Fibroblast of the aortic adventitia (primary cell): ENCODE measurements at places on chromosomes 4 and X. TPM values are rescaled to one million over a fixed set of nuclear protein-coding genes. Genes with fewer than 3 reads are reported as not detected.

DNA sequence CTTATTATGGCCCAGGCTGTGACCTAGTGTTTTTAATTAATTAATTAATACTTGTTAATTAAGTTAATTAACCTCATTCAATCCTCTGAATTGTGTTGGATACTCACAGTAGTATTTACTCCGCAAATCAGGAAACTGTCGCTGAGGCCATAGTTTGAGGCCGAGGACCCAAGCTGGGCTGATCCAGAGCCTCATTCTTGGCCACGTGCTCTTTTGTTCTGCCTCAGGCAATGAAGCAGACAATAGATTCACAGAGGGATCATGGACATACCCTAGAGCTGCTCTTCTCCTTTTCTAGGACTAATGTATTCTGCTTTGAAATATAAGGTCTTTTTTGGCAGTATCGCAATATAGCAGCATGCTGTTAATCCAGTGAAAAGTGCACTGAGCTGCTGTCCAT lies 24.0 kb upstream of the SNCA start:
- no peak for DNase-seq

Gene AFP
- 0.90 TPM in 1 of 2 replicates, not detected in the other for total RNA-seq

DNA sequence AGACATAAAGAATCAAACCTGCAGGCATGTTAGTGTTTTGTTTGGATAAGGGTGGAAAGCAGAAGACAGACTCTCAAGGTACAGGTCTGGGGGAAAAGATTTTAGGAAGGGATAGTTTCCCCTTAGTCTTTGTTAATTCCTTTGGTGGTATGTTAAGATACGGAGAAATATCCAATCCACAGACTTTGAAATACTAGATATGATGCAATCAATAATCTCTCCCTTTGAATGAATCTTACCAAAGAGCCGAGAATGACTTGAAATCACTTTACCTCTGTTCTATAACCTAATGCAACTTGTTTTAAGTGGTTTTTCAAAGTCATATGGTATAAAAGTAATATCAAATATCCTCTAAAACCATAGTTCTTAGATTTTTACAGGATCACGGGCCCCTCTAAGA lies 5.3 kb upstream of the BDH2 start:
- DNase-seq, result no peak

Gene CLTRN
- 0.18 TPM in 1 of 2 replicates, not detected in the other for total RNA-seq

- DNase-seq, result no peak
Measured at GRCh38 chrX:79719568-79720231, 294.9 kb upstream of the TBX22 start.

Gene FLNA
- 549 and 1,365 TPM in 2 replicates for total RNA-seq

DNA sequence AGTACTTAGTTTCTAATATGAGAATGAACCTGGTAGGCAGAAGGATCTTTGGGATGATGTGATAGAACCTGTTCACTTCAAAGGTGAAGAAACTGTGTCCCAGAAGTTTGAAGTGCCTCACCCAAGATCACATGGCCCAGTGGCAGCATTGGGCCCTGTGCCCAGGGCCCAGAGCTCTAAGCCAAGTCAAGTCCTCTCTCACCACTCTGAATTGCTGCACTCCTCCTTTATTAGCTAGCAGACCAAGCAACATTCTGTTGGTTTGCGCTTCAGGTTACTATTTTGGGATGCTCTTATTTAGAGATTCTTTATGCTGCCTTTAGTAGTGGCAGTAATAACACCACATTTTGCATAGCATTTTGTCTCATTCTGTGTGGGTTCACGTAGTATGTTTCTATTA lies 82.7 kb downstream of the PARM1 start:
- no peak for DNase-seq

DNA sequence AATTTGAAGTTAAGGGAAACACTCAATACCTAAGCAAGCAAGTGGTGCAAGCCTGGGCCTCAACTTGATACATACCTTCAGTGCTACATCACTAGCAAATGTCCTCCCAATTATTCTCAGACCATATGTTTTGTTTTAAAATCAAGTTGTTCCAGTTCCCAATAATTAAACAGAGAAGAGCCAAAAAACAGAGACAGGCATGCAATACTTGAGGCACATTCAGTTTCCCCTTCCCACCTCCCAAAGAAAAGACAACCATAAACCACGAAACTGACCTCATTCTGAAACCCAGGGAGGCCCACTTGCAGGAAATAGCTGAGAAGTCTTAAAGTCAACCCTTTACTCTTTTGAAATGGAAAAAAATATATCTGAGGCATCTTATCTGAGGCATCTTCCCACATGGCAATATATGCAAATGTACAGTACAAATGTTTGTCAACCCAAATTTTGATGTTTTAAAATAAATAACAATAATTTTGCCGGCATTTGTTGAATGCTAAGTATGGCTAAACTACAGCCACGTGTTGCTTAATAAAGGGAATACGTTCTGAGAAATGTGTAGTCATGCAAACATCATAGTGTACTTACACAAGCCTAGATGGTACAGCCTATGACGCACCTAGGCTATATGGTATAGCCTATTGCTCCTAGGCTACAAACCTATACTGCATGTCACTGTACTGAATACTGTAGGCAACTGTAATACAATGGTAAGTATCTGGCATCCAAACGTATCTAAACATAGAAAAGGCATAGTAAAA lies 147.5 kb downstream of the TSPAN5 start:
- DNase-seq, result peak; percentile 92

GRCh38 chr4:19748519-19749479 lies 502.9 kb upstream of the SLIT2 start:
- DNase-seq, result peak; percentile 98

Gene LANCL3
- total RNA-seq, result 0.18 TPM in 1 of 2 replicates, not detected in the other

DNA sequence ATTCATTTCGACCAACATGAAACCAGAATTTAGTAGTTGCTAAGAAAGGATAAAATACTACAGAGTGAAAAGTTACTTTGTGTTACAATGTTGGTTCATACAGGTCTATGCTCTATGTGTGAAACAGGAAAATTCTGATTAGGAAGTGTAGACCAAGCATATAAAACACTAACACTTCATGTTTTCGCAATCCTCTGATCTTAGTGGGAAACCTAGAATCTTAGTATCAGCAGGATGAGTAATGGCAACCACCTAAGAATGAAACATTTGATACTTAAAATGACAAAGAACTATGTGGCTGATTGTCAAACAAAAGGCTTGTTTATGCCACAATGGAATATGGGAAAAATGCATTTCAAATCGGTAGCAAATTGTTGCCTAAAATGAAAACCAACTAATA lies 116.1 kb downstream of the AMMECR1 start:
- peak; percentile 6 for DNase-seq

DNA sequence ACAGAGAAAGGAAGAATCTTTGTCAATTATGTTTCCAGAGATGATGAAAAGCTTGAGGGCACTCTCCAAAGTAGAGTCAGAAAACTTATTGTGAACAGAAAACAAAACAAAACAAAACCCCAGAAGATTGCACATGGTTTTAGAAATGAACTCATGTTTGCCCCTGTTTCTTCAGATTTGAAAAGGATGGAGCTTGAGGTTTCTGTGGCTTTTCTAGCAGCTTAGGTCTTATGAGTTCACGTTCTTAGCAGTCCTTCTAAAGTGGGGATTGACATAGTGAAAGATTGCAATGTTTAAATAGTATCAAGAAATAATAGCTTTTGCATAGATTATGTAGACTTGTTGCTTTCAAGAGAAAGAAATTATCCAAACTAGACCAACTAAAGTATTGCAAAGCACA lies 421.8 kb downstream of the GBA3 start:
- DNase-seq, result no peak

GRCh38 chrX:18872621-18873020 lies 111.3 kb downstream of the PHKA2 start:
- no peak for DNase-seq

Gene TEX13A
- total RNA-seq, result not detected in 2 replicates

- peak; percentile 43 for DNase-seq
Measured at GRCh38 chr4:84258905-84259830, 239.9 kb downstream of the NKX6-1 start.

Gene GATA1
- total RNA-seq, result not detected in 2 replicates

GRCh38 chr4:17662694-17663093 lies 48.3 kb downstream of the MED28 start:
- no peak for DNase-seq

DNA sequence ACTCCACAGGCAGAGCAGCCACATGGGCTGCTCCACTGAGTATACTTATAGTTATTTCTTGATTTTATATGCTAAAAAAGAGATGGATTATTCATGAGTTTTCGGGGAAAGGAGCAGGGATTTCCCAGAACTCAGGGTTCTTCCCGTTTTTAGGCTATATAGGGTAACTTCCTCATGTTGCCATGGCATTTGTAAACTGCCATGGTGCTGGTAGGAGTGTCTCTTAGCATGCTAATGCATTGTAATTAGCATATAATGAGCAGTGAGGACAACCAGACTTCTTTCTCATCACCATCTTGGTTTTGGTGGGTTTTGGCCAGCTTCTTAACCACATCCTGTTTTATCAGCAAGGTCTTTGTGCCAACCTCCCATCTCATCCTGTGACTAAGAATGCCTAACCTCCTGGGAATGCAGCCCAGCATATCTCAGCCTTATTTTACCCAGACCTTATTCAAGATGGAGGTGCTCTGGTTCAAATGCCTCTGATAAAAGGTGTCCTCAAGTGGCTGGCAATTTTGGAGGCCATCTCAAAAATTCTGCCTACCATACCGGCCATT lies 213.0 kb upstream of the VEGFC start:
- peak; percentile 85 for DNase-seq

Gene OGT
- total RNA-seq, result 93.7 and 174 TPM in 2 replicates

- DNase-seq, result peak; percentile 7
Measured at GRCh38 chr4:30122711-30123110, 597.5 kb upstream of the PCDH7 start.

GRCh38 chr4:16503421-16504100 lies 277.3 kb upstream of the TAPT1 start:
- DNase-seq, result no peak

Gene ASB9
- 0.18 TPM in 1 of 2 replicates, not detected in the other for total RNA-seq

Gene SMARCAD1
- total RNA-seq, result 48.5 and 52.3 TPM in 2 replicates

- peak; percentile 98 for DNase-seq
Measured at GRCh38 chr4:53541577-53542206, 49.6 kb downstream of the LNX1 start.

Gene SSX2
- total RNA-seq, result not detected in 2 replicates

Gene RPA4
- 0.33 and 1.4 TPM in 2 replicates for total RNA-seq

Gene SPP1
- 0.72 and 11.9 TPM in 2 replicates for total RNA-seq

DNA sequence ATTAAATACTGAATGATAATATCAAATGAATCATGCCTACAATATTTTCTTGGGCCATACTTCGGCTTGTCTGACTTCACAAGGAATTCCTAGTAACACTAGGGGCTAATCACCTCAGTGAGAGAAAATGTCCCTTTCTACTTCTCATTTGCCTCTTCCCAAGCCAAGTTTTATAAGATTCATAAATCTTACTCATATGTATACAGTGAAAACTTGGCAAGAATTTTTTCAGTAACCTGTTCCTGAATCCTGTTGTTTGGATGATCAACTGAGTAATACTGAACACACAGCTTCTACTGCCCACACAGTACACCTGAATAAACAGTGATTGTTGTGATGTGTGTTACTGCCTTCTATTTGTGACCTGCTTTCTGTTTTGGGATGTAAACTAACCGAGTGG lies 16.5 kb downstream of the TMPRSS11E start:
- peak; percentile 5 for DNase-seq

- DNase-seq, result no peak
Measured at GRCh38 chrX:75957107-75957610, 172.1 kb upstream of the MAGEE2 start.

DNA sequence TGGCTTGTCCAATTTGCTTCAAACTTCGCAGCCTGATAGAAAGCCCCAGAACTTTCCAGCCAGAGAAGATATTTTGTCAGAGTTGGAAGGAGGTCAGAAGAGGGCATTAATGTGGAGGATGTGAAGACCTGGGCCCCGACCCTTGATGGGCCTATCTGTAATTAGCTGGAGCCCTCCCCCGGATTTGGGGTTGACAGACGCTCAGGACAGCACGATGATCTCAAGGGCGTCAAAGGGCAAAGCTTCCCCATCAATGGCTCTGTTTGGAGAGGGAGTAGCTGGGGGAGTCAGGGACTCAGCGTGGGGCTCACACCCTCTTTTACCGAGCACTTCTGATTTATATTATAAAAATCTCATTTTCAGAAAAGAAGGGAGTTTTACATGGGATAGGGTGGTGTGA lies 59.0 kb upstream of the PPP2R3B start:
- no peak for DNase-seq
